ENCODE measurements at places on chromosomes 1 and 21.

- DNase-seq, result no peak
These were observed 12.4 kb downstream of the IBA57 start for GRCh38 chr1:228177721-228178710.

DNA sequence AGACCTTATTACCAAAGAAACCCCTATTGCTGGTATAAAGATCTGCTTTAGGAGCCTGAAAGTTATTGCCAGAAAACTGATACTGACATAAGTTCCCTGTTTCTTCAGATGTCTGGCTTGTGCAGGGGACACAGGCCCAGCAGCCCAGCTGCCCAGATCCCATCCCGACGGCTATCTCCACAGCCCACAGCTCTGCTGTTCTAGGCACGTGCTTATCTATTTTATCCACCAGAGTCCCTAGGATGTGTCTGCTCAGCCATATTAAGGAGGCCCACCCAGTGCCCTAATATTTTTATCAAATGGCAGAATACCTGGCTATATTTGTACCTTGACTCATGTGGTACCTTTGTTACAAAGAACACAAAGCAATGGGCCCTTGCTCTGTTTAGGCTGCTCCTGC, 58.9 kb downstream of the DDX20 start:
- DNase-seq, result no peak

DNA sequence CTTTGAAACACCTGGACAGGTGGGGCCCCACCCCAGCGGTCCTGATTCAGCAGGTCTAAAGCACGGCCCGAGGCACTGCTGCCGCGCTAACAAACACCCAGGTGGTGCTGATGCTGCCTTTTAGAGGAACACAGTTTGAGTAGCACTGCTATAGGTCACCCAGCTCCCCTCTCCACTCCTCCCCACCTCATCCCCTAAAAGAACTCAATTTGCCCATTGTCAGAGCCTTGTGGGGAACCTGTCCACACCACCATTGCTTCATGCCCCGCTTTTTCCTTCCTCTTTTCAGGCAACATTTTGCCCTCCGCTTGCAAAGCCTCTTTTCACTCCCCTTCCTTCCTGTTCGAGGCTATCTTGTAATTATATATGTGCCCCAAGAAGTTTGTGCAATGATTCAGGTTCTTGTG, 26.2 kb upstream of the PADI4 start:
- no peak for DNase-seq

- DNase-seq, result no peak
These were observed 54.2 kb downstream of the HMCN1 start for GRCh38 chr1:185788386-185788785.

DNA sequence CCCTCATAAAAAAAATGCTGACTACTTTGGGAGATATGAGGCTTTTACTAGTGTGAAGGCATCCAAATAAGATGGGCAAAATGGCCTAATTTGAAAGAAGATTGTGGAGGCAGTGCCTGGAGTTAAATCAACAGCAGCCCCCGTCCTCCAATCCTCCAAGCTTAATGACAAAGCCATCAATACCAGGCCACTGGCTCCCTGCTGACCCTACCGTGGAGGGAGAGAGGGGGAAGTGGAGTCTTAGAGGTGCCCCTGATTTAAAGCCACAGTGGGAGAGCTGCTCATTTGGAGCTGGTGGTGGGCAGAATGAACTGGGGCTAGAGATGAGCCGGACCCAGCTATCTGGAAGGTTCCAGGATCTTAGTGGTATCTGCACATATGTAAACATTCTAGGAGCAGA, 24.3 kb upstream of the KNCN start:
- no peak for DNase-seq

DNA sequence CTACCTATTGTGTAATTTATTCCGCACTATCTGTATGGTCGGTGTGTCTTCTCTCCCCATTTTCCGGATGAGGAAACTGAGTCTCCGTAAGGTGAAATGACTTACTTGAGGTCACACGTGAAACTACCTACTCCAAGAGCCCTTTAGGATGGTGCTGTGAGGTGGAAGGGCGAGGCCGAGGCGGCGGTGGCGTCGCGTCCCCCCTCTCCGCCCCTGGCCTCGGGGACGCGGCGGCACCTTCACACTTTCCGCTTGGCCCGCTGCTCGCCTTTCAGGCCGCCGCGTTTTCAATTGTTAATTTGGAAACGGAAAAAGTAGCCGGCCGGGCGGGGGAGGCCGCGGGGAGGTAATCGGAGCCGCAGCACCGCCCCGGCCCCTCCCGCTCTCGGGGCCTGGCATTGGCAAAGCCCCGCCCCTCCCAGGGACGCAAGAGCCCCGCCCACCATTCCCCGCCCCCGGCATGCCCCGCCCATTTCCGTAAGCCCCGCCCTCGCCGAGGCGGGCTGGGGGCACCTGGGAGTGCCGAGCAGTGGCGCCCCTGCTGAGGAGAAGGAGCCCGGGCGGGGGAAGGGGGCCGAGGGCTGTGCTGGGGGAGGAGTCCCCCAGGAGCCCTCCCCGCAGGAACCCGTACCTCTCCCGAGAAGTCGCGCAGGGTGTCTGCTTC, 18.6 kb downstream of the KCNQ4 start:
- peak; percentile 90 for DNase-seq

- DNase-seq, result no peak
These were observed 36.7 kb upstream of the EDN2 start for GRCh38 chr1:41520951-41521752.

GRCh38 chr1:212982430-212983152, 32.2 kb downstream of the VASH2 start:
- DNase-seq, result no peak

GRCh38 chr1:185425163-185425562, 108.1 kb upstream of the IVNS1ABP start:
- no peak for DNase-seq

DNA sequence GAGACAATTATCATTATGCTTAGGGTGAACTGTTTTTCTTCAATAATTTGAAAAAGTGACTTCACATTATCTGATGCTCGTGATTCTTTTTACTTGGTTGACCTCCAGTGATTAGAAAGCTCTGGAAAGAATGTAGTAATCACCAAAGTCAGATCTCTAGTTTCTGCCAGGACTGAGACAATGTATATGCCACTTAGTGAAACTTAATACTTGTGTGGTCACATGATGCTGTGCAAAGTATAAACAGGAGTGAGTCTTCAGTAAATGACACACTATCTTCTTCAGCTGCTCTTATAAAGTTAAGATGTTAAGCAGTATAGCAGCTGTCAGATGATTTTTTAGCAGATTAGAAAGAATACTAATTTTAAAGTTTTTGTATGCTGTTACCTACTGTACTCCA, 17.2 kb downstream of the VCAM1 start:
- DNase-seq, result no peak

DNA sequence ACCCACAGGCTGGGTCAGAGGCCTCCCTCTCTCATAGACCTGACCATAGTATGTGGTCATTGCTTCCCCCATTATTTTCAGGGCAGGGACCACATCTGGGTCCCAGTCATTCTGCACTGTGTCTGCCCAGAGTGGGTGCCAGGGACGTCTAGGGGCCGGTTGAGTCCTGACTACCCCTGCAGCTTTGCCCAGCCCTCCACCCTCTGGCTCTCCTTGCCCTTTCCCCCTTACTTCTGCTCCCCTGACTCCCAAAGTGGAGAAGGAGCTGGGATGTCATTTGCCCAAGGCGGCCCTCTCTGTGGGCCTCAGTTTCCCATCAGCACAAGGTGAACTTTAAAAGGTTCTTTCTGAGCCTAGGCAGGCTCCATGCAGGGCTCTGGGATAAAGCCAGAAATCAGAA, 4.3 kb upstream of the TTC22 start:
- DNase-seq, result no peak

DNA sequence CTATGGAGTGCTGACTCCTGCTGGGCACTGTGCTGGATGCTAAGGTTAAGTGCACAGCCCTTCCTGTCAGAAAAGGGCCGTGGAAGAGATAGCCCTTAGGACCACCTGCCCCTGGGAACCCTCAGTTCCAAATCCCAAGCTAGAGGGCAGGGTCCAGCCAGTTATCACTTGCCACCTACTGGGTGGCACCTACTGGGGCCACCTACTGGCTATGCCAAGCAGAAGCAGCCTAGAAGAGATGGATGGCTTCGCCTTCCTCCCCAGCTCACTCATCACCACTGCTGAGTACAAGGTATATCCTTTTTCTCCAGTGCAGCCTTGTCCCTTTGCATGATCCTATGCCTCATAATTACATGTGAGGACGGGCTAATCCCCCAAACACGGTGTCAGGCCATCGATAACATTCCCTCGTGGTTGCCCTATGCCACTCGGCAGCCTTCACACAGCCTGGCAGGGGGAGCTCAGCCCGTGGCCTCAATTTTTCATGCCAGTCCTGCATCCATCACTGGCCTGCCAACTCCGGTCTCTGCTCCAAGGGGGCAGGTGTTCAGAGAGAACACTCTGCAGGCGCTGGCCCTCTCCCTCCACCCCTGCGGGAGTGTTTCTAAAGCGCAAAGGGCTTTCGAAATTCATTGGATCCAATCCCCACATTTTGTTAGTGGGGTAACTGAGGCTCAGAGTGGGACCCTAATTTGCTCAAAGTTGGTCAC, 49.0 kb downstream of the SYT2 start:
- peak; percentile 12 for DNase-seq

GRCh38 chr1:234331507-234331906, 41.7 kb upstream of the COA6 start:
- no peak for DNase-seq

- DNase-seq, result peak; percentile 73
These were observed 69.8 kb downstream of the TNR start for GRCh38 chr1:175673371-175674150.

DNA sequence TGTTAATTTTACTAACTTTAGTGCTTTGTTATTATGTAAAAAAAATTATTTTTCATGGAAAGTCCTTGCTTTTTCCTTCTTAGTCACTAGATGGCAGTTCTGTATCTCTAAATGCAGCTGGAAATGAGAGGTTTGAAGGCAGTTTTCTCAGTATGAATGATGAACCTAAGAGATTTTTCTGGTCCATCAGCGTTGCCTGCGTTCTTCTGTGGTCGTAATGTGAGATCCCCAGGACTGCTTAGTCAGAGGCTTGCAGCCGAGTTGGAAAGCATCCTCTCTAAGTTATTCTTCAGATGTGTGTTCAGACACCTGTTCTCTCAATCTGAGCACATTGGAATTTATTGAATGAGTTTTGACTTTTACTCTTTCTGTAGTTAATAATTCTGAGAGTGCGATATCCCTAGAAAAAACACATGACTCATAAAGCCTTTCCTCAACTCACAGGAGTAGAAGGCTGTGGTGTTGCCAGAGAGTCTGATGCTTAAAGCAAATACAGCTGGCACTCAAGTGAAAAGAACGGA, 99.3 kb downstream of the FMN2 start:
- DNase-seq, result peak; percentile 14

DNA sequence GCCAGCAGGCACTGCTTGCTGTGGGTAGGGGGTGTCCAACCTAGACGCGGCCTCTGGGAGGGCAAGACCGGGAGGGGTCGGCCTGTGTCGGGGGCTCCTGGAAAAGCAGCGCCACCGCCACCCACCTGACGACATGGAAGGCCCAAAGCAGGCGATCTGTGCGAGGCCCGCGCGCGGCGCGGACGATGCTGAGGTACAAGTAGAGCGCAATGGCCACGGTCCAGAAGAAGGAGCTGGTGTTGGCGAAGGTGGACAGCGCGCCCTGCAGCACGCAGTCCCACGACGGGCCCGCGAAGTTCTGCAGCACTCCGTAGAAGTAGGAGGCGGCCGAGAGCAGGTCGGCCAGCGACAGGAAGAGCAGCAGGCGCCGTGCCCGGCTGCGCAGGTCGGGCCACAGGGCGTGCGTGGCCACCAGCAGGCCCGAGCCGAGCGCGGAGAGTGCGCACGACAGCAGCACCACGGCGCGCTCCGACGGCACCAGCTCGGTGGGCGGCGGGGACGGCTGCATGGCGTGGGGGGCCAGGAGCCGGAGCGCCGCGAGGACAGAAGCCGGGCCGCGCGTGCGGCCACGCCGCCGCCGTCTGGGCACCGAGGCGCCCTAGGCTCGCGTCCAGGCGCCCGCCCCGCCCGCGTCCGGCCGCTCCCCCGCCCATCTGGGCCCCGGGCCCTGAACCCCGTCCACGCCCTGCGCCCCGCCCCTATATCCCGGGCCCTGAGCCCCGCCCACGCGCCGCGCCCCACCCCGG, at the start of gene GPR157:
GPR157 (minus strand) TSS at position 583 of the 746 bp plus-strand sequence; CDS start at position 508, 75 bp downstream.
- peak; percentile 95 for DNase-seq

- peak; percentile 10 for DNase-seq
These were observed 7.5 kb upstream of the RAB29 start for GRCh38 chr1:205782627-205783432.

GRCh38 chr1:210446479-210446878, 117.8 kb downstream of the HHAT start:
- DNase-seq, result peak; percentile 57

DNA sequence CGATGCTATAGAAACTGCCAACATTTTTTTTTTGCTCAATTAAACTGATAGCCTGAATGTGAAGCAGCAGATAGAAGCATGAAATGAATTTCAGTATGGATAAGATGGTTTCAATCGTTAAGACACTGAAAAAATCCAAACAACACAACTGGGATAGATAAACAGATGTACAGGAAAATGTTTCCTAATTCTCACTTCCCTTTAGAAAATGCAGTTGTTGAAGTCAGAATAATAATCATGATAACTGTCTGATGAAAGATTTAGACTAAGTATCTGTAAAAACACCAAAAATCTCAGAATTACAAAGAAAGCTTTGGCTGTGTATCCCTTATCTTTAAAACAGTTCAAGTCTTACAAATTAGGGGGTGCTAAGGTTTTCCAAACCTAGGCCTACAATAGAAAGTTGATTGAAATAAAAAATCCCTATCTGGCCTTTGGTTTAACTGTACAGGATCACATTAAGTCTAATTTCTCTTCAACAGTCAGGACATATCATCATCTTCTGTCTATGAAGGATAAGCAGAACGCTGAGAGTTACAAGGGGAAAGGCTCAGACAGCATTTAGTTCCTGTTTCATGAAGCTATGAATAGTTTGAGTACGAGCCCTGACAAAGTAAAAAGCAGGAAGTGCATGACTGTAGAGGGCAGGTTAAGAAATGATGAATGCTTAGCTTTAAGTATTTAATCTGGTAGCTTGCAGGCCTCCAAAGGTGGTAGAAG, 203.2 kb downstream of the APP start:
- DNase-seq, result peak; percentile 81

GRCh38 chr1:14741532-14741931, 143.0 kb downstream of the KAZN start:
- DNase-seq, result peak; percentile 33

- DNase-seq, result no peak
These were observed 4.1 kb downstream of the CSF1 start for GRCh38 chr1:109914587-109915240.

DNA sequence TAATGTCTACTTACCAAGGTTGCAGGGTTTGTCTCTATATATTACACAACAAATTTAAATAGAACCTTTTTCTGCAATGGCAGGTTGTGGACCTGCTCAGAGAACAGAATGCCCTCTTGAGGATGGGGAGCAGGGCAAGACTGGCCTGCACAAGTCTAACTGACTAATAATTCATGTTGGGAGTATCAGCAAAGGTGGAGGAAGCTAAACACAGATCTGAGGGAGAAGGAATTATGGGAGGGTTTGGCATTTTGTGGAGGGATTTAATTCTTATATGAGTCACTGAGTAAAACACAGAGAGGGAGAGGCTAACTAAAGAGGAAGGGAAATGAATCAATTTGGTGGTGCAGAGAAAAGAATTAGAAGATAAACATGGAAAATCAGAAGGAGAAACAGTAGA, 40.0 kb downstream of the CLDN17 start:
- no peak for DNase-seq

Data from GM12865 (cell line).